ENCODE measurements at places on chromosomes 4 and X.

DNA sequence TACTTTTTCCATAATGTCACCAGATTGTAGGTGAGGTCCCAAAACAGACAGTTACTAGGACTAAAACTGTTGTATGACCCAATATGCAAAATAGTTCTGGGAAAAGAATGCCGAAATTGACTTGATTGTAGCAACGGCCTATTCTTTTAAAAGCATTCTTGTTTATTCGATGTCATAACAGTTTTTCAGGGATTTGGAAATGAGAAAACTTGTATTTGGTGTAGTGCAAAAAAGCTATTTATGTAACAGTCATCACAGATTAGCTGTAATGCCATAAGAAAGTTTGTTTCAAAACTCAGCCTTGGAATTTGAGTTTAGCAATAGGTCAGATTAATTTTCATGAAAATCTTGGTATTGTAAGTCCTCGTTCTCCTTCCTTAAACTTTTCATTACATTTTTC, 69.2 kb upstream of the DIAPH2 start:
- DNase-seq: no peak

DNA sequence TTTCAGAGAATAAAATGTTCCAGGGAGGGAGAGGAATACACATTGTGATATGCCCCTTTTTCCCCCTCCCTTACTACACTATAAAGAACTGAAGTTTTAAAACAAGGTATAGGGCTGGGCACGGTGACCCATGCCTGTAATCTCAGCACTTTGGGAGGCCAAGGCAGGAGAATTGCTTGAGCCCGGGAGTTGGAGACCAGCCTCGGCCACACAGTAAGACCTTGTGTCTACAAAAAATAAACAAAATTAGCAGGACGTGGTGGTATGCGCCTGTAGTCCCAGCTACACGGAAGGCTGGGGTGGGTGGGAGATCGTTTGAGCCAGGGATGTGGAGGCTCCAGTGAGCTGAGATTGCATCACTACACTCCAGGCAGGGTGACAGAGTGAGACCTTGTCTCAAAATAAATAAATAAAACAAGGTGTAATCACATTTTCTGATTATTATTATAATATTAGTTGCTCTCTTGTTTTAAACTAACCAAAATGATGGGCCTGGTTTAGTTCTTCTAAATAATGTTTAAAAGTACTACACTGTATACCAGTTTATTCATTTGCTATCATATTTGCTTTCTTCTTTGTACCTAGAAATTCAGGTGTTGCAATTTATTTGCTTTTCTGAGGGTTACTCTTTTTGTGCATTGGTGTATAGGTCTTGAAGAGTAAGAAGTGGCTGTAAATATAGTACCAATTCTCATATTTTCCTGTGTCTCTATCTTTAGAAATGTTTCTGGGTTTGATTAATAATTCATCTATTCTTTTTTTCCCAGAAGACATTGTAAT, 8.8 kb downstream of the TBC1D8B start:
- no peak for DNase-seq

DNA sequence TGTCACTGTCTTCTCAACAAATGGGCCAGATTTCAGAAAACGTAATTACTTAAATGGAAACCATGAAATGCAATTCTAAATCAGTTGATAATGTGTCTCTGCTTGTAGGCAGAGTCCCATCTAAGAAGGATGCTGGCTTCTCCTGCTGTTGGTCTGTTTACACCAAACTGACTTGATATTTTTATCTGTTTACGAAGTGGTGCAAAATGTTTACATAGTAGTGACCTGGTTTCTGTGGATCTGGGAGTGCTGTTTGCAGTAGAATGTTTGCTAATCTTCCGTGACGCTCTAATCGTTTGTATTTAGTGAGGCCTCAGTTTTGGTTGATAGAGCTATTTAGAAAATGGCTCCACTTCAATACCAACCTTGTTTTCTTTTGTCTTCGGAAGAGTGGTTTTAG, 213.5 kb downstream of the VEGFC start:
- DNase-seq: no peak

- no peak for DNase-seq
Measured at GRCh38 chr4:54484383-54484782, 173.4 kb upstream of the KIT start.

DNA sequence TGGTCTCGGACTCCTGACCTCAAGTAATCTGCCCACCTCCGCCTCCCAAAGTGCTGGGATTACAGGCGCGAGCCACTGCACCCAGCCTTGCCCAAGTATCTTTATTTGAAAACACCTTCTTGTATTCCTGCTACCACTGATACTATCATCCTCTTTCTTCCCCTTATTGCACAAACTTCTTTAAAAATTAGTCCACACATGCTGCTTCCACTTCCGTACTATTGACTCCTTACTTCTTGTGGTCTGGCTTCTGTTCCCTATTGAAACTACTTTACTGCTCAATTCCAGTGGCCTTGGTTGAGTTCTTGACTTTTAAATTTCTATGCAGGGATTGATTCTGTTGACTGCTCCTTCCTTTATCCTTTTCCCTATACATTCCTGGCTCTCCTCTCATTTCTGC, 38.8 kb downstream of the MTM1 start:
- peak; percentile 2 for DNase-seq

- DNase-seq: no peak
Measured at GRCh38 chr4:112370466-112370865, 73.3 kb downstream of the ALPK1 start.

- no peak for DNase-seq
Measured at GRCh38 chrX:41739871-41740270, 15.9 kb downstream of the GPR82 start.

DNA sequence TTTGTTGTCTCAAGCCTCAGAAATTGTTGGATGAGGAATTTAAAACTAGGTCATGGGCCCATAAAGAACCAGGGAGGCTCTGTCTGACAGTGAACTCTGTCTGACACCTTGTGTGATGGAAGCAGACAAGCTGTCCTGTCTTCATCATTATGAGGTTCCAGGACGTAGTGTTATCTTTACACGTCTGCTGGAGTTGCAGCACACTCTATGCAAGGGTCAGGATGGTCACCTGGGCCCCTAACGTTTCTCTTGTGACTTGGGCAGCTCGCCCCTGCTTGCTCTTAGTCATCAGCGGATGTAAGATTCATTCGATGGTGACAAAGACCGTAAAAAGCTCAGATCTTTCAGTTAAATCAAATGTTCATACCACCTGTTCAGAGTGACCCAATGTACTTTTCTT, 92.0 kb upstream of the ADGRG2 start:
- no peak for DNase-seq

GRCh38 chr4:150609131-150609530, 27.2 kb downstream of the MAB21L2 start:
- no peak for DNase-seq

- no peak for DNase-seq
Measured at GRCh38 chr4:187209921-187210613, 486.4 kb upstream of the FAT1 start.

GRCh38 chr4:187276736-187277408, 553.2 kb upstream of the FAT1 start:
- no peak for DNase-seq

GRCh38 chr4:137125011-137125410, 407.3 kb downstream of the PCDH18 start:
- peak; percentile 35 for DNase-seq

GRCh38 chr4:90816754-90817153, 689.6 kb downstream of the CCSER1 start:
- no peak for DNase-seq

GRCh38 chrX:9130031-9130430, 96.1 kb upstream of the FAM9B start:
- DNase-seq: no peak

GRCh38 chrX:7133050-7133440, 14.5 kb upstream of the STS start:
- peak; percentile 22 for DNase-seq

GRCh38 chrX:149641432-149641831, 9.8 kb upstream of the TMEM185A start:
- DNase-seq: no peak

- DNase-seq: no peak
Measured at GRCh38 chr4:67325791-67326190, 219.5 kb downstream of the CENPC start.

DNA sequence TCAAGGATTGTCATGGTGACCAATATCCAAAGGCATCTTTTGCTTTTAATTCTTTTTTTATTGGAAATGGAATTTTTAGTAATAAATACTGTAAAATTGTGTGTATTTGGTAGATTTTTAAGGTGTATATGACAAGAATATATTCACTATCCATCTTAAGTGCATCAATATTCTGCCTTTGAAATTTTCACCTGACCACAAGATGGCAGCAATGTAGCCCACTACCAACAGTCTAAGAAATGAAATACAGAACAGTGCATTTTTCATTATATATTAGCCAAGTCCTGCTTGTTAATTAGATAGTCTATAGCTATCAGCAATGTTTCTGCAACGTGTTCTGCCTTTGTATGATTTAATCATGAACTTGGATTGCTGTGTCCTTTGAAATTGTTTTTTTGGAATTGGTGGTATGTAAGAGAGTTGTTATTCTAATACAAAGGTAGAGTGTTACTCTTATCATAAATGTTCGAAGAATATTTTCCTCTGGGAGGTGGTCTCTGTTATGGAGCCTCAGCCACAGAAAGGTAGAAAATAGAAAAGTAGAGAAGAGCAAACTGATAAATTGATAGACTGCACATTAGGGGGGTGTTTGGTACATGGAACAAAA, 38.2 kb downstream of the HPGDS start:
- peak; percentile 48 for DNase-seq

- DNase-seq: no peak
Measured at GRCh38 chr4:66602622-66603021, 932.3 kb upstream of the EPHA5 start.

GRCh38 chr4:70802928-70803580, 36.6 kb downstream of the GRSF1 start:
- DNase-seq: no peak

- no peak for DNase-seq
Measured at GRCh38 chr4:47654972-47655693, 170.1 kb downstream of the ATP10D start.

- DNase-seq: peak; percentile 80
Measured at GRCh38 chrX:37349221-37350033, at the start of gene PRRG1. PRRG1 (plus strand) TSS chrX:37349364; CDS start chrX:37406250, 56,886 bp downstream.

- peak; percentile 72 for DNase-seq
Measured at GRCh38 chrX:1178580-1179057, 33.8 kb downstream of the CRLF2 start.

DNA sequence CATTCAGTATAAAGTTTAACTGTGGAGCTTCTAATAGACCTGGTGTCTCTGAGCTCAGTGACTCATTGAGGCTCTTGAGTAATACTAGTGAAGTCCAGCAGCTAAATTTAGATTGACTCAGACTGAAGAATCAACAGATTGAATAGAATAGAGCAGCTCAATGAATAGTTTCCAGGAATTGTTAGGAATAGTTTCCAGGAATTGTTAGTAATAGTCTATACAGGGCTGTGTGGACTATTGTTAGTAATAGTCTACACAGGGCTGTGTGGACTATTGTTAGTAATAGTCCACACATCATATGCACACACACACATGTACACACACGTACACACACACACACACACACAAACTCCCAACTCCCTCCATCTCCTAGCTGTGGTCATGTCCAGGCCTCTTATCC, 3.0 kb downstream of the GIMD1 start:
- DNase-seq: peak; percentile 93

DNA sequence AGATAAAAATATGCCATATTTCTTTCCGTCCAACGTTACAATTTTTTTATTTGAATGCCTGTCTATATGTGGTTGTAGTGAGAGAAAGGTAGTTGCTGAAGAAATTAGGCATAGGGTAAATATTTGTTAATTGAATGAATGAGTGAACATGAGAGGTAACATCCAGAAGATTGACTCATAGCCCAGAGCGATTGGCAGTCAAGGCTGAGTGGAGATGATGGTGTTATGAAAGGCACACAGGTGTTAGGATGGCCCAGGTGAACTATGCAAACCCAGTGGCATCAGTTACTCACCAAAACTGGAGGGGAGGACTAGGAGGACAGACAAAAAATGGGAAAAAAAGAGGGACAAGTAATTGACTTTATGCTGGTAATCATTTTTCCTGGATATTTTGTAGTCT, 31.7 kb upstream of the SPRY1 start:
- no peak for DNase-seq

DNA sequence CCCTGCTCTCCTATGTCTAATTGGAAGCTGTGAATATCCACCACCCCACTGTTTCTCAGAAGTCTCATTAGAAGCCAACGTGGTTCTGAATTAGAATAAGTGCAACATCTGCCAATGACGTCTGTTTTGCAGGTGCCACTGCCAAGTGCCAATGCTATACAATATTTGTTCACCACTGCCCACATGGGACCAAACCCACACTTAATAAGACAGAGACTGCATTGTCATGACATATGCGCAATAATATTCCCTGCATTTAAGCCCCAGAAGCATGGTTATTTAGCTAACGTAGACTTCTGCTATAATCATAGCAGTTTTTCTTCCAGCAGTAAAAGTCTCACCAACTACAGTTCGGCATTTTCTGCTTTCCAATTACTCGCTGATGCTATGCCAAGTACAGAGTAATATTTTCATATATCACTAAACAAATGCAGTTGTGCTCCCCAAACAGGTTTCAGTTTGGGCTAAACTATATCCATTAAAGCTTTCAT, 262.5 kb upstream of the PCDH18 start:
- peak; percentile 11 for DNase-seq

DNA sequence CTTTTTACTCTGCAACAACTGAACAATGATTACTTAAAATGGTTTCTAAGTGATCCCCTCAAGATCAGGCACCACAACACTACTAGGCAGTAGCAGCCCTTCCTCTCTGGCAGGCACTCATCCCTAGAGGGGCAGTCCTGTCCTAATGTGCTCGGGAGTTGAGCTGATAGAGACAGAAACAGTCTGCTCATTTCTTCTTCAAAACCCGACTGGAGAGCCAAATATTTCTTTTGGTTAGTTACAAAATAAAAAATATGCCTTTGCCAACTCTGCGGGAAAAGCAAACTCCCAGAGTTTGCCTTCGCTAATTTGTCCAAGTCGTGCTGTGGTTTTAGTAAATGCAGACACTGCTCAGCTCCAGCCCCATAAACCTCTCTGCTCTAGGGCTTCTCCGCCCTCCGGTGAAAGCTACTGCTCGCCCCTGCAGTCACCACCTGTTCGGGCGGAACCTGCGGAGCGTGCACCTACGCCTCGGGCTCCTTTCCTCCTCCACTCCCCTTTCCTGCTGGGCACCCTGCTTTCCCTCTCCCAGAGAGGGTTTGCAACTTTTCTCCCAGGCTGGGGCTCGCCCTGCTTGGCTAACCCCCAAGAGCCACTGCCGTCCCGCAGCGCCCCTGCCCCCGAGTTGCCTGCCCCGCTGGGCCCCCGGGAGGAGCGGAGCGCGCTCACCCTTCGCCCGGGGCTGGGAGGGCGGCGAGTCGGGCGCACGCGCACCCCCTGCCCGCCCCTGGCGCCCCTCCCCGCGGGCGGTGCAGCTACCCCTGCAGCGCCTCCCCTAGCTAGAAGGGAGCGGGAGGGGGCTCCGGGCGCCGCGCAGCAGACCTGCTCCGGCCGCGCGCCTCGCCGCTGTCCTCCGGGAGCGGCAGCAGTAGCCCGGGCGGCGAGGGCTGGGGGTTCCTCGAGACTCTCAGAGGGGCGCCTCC, at the start of gene NPNT:
Gene NPNT (plus strand): TSS at position 812 of the 923 bp plus-strand sequence. CDS start 182 bp downstream, outside the sequence.
- DNase-seq: peak; percentile 38

- DNase-seq: no peak
Measured at GRCh38 chr4:113222471-113222870, 173.0 kb downstream of the ANK2 start.
